Stomach (tissue), 19 donors: ENCODE measurements at places on chromosomes 13 and 19. TPM values are rescaled to one million over a fixed set of nuclear protein-coding genes. Genes with fewer than 3 reads are reported as not detected.

DNA sequence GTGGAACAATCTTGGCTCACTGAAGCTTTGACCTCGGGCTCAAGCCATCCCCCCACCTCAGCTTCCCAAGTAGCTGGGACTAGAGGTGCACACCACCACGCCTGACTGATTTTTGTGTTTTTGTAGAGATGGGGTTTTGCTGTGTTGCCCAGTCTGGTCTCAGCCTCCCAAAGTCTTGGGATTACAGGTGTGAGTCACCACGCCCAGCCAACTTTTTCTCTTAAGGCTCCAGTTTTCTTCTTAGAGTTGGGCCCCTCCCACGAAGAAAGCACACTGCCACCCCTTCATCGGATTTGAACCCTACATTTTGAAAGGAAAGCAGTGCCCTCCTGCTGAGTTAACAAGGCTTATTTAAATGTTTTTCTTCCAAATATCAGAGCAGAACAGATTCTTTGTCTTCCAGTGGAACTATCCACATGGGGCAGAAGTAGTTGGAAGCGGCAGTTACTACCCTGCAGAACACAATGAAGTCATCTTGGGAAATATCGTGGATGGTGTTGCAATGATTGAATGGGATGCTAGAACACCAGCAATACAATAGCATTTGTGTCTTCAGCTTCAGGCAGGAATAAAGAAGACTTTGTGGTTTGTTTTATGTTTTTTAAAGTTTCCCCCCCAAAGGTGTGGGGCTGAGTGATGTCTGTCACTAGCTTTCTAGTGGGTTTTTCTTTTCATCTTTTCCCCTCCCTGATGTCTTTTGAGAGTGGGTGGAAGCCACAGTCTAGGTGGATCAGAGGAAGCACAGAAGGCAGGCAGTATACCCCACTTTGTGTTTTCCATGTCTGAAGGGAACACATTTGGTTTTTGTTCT lies 8.9 kb downstream of the ACTN4 start:
- no peak for DNase-seq

DNA sequence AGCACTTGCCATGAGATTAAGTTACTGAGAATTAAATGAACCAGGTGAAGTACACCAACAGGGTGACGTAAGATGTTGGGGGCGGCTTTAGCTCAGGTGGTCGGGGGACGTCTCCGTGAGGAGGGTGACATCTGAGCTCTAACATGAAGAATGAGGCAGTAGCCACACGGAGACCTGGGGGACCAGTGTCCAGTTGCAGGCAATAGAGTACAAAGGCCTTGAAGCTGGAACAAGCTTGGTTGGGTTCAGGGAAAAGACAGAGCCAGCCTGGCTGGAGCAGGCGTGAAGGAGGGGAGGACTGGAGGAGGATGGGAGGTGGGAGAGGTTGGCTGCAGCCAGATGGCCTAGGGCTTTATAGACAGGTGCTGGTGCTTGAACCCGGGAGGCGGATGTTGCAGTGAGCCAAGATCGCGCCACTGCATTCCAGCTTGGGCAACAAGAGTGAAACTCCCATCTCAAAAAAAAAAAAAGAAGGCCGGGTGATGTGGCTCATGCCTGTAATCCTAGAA lies 1.6 kb downstream of the SPINT2 start:
- no peak for DNase-seq

DNA sequence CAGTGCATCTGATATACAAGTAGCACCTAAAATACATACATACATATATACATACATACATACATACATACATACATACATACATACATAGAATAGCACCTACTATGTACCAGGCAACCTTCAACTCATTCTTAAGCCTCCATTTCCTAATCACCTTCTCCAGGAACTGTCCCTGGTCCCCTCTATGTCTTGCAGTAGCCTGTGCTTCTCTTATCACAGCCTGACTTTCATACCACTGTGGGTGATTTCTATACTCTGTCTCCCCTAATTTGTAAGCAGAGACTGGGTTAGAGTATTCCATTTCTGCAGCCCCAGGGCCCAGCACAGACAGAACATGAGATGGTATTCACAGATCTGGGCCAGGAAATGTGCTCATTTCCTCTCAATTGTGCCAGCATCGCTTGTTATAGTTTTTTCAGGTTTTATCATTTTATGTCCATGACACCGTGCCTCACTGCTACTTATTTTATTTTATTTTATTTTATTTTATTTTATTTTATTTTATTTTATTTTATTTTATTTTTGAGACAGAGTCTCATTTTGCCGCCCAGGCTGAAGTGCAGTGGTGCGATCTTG lies 14.2 kb upstream of the COLGALT1 start:
- no peak for DNase-seq

DNA sequence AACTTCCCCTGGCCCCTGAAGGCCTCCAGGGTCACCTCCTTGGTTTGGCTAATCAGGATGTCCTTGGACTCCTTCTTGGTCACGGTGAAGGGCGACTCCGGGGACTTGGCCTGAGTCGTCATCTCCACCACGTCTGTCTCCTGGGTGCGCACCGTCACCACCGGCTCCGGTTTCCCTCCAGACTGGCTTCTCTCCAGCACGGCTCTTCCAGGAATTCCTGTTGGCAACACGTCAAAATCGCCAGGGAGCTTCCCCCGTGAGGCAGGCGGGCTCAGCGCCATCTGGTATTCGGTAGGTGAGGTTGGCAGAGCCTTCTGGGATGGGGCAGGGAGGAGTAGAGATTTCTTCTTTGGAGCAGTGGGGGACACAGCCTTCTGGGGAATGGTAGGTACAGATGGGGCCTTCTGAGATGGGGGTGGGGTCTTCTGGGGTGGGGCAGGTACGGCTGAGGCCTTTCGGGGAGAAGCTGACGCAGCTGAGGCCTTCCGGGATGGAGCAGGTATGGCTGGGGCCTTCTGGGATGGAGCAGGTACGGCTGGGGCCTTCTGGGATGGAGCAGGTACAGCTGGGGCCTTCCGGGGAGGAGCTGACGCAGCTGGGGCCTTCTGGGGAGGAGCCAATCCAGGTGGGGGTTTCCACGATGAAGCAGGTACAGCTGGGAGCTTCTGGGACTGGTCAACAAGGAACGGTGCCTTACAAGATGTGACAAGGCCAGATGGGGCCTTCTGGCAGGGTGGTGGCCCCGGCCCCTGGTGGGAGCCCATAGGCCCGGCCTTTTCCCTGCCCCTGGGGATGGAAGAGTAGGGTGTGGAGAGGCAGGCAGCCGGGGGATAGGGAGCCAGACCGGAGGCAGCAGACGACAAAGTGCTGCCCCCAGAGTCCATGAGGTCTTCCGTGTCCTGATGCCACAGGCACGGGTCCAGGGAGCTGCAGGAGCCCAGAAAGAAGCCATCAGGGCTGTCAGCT lies 3.8 kb downstream of the GARIN5B start:
- DNase-seq = no peak

- DNase-seq = no peak
Measured at GRCh38 chr13:99299256-99299919, 7.8 kb downstream of the GPR183 start.

DNA sequence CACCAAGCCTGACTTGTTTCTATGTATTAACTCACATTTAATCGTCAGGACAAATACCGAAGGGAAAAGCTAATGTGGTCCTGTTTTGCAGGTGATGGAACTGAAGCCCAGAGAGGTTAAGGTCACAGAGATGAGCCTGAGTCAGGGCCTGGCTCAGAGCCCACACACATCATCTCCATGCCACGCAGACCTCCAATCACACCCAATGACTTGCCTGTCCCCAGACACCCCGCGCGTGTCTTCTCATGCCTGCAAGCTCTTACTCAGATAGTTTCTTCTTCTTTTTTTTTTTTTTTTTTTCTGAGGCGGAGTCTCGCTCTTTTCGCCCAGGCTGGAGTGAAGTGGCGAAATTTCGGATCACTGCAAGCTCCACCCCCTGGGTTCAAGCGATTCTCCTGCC lies 16.4 kb downstream of the SIX5 start:
- DNase-seq = no peak

GRCh38 chr19:9914315-9915207 lies 21.8 kb downstream of the OLFM2 start:
- DNase-seq = peak; percentile 72

- no peak for DNase-seq
Measured at GRCh38 chr19:18239303-18239702, 13.1 kb upstream of the PDE4C start.

TJP3 gene
- 31.9 TPM for total RNA-seq

FCER2 gene
- total RNA-seq = not detected

CYP2S1 gene
- total RNA-seq = 63.7 TPM

CALR3 gene
- total RNA-seq = not detected

DPF1 gene
- not detected for total RNA-seq

EXOC3L2 gene
- not detected for total RNA-seq

GRCh38 chr19:3084943-3085342 lies 9.2 kb upstream of the GNA11 start:
- peak; percentile 86 for DNase-seq

DNA sequence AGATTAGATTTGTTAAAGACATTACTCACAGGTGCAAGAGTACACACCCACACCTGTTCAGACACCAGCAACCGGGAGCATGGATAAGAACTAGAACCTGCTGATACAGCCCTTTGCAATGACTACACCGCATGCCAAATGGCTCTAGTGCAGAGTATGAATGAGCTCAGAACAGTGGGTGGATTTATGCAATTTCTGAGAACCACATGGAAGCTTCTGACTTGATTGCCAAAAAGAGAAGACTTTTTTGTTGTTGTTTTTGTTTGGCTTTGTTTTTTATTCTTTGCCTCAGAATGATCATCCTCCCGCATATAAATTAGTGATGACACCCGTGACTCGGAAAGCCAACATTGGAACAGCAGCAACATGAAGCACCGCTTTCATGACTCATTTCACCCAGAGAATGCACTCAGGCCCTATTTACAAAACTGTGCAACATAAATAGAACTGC lies 77.4 kb upstream of the LRCH1 start:
- peak; percentile 29 for DNase-seq

GRCh38 chr13:31747966-31748365 lies 8.6 kb downstream of the RXFP2 start:
- DNase-seq = no peak

GRCh38 chr19:16096280-16096855 lies 15.3 kb upstream of the RAB8A start:
- DNase-seq = no peak

CLIP3 gene
- total RNA-seq = 1.8 TPM
